ENCODE measurements at places on chromosomes 6 and 20.

DNA sequence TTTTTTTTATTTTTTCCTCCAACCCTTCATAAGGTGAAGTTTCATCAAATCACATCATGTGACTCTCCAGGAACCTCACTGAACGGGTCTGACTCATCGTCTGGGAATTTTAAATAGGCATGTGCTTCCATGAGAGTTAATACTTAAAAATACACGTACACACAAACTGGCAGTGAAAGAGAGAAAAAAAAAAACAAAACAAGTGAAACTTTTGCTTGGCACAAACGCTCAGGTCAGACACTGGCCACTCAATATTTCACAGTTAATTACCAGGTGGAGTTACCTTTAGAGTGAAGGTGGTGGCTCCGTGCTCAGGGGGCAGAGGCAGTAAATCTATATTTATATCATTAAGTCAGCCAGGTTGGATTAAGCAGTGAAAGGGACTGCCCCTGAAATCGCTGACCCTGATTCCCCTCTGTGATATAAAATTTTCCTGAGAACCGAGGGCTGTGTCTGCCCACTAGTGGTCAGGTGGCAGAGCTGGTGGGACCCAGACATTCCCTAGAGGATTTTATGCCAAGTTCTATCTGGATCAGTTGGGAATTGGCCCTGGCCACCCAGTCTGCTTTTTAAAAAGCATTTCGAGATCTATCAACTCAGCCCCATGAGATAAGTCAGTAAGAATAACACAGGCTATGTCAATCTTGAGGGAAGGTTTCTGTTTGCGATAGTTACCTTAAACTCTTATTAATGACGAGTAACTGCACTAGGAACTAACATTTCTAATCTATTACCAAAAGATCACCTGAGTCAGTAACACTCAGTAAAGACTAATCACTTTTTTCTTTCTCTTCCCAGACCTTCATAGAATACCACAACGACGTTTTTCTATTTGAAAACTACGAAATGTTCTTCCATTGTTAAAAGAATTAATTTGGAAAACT lies 259.1 kb downstream of the HDGFL1 start:
- peak; percentile 98 for DNase-seq

GRCh38 chr20:62548471-62548870 lies 72.7 kb upstream of the GATA5 start:
- DNase-seq, result no peak

DNA sequence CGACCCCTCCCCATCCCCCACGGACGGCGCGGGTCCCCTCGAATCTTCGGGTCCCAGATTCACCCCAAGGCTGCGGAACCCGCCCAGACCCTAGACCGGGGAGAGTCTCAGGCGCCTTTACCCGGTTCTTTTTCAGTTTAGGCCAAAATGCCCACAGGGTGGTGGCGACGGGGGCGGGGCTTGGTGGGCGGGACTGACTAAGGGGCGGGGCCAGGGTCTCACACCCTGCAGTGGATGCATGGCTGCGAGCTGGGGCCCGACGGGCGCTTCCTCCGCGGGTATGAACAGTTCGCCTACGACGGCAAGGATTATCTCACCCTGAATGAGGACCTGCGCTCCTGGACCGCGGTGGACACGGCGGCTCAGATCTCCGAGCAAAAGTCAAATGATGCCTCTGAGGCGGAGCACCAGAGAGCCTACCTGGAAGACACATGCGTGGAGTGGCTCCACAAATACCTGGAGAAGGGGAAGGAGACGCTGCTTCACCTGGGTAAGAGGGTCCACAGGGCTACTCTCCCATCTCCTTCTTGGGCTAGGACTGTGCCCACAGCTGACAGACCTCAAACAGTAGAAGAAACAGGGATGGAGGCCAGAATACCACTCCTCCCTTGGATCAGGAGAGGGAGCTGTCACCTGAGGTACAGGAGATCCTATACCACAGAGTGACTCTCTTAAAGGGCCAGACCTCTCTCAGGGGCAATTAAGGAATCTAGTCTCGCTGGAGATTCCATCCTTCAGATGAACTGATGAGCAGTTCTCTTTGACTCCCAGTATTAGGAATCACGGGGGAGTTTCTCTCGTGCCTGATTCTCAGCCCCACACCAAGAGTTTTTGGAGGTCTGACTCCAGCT lies 942 bp downstream of the HLA-E start:
- DNase-seq, result peak; percentile 79

- DNase-seq, result no peak
These were observed 60.2 kb upstream of the ZNFX1 start for GRCh38 chr20:49338061-49338460.

GRCh38 chr6:39330057-39330456 lies 7.6 kb upstream of the KCNK16 start:
- DNase-seq, result no peak

DNA sequence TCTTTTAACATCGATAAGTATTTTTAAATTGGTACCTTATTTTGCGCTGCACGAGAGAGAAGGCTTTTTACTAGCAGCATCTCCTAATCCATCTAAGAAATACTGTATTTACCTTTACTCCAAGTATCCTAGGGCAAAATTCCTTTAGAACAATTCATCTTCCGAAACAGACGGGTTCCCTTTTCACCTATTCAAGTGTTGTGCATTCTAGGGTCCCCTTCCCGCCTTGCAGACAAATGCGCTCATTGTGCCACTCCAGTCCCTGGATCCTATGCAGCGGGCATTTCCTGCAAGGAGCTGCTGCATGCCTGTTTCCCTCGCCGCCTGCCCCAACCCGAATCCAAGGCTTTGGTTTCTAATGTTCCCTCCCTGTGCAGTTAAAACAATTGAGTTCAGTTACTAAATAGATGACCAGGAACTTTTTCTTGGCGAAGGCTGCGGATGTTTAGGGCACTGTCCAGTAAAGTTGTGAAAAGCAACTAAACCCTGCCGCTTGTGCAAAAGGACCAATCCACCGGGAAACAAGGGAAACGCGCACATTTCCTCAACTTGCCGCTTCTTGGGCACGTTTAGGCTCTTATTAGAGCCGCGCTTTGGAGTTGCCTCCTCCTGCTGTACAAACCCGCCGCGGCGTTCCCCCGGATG lies 556 bp upstream of the SCAF8 start:
- no peak for DNase-seq

DNA sequence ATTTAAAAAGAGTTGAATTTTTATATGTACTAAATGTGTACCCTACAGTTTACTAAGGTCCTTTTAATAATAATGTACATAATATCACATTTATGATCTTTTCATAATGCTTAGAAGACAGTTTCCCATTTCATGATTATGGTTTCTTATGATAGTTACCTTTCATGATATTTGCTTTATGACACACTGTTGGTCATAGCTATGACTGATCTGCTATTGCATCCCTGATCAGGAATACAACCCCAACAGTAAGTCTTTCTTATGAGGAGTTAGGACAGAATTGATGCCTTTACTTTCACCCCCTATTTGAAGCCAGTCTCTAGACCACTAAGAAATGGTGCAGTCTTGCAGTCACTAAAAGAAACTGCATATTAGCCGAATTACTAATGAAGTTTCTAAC lies 31.0 kb downstream of the LCA5 start:
- DNase-seq, result no peak

DNA sequence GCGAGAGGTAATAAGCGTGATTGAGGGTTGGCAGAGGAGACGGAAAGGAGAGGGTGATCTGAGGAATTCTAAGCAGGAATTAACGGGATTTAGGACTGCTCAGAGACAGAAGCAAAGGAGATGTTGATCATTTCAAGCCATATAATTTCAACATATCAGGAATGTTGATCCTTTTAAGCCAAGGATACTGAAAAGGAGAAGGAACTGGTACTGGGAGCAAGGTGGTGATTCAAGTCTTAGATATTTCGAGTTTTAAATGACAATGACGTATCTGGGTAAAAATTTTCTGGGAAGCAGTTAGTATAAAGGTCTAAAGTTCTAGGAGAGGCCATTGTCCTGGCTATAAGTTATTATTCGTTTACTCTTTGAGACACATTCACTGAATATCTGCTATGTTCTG lies 91.3 kb upstream of the OGFRL1 start:
- DNase-seq, result peak; percentile 79

DNA sequence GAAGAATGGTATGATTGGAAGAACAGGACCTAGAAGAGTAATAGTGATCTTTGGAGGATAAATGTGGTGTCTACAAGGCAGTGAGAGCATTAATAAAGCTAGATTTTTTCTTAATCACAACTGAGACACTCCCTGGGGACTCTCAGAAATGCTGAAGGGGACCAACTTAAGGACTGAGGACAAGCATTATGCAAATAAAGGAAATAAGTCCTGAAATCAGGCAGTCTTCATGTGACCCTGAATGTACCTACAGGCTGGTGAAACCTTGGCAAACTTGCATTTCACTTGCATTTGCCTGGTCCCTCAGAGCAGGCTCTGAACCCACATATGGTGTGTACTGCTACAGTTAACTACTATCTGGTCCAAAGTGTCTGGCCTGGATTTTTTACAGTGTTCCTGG lies 19.3 kb upstream of the TTK start:
- DNase-seq, result no peak

DNA sequence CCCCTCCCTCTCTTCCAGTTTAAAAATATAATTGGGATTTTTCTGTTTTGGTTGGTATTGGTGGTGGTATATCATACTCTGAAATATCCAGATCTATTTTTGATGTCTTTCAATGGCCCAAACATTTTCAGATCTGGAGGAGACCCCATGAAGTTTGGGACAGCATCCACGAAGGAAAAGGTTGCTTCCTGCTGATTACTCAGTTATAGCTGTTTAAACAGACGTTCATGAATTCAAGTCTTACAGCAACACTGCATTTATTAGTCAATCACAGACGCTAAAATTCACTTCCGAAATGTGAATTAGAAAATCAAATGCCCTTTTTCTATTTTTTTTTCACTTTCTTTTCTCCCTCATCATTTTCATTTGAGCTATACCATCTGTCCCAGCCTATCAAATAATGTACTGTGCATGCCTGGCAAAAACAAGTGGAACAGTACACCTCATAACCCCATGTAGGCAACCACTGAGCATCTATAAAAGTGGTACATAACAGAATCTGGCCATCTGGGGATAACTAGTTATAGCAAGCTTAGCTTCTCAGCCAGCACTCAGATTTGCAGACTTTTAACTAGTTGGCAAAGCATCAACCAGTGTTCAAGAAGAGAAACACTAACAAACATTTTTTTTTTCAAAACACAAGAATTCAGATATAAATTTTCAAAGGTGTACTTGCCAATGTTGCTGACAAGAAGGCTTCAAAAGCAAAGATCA lies 124.5 kb downstream of the HIVEP2 start:
- no peak for DNase-seq

DNA sequence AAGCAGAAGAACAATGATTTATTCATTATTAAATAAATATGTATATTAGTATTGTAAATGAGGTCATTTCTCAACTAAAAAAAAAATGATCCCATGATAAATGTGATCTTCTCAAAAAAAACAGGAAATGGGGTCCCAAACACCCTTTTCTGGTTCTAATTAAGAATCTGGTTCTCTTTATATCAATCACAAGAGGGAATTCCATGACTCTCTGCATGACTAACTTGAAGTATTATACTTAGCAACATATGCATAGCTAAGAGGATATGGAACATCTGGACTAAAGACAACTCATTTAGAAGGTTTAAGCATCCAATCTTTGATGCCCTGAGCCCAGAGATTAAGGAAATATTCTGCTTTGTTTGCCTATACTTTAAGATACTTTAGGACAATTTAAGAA lies 89.7 kb upstream of the EMILIN3 start:
- DNase-seq, result no peak

DNA sequence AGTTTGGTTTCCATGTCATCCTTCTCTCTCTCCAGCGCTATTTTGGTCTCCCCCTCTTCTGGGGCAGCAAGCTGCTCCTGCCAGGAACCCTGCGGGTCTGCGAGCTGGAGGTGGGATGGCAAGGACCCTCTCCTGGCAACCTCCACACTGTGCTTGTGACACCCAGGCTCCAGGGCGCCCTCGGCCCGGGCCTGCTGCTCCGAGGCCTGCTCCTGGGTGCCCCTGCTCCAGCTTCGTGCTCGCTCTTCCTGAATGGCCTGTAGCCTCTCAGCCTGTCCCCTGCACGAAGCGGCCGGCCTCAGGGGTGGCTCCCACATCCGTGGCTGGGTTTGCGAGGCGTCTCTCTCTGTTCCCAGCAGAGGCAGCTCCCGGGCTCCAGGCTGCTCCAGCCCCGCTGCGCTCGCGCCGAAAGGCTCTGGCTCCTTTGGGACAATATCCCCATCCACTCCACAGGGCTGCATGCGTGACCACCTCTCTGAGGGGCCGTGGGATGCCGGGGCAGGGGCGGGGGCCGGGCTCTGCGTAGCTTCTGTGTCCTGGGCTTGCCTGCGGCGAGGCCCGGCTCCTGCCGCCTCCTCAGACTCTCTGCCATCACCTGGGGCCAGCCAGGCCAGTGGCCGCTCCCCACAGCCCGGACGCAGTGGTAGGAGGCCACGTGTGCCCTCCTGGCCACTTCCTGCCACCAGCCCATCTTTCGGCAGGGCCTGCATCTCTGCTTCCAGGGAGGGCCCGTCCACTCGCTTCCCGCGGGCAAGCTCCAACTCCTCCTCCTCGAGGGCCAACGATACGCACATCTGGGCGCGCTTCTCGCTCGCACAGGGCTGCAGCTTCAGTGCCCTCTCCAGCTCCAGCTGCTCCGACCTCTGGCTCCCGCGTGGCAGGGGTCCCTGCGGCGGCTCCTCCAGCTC lies 68.9 kb downstream of the GINS1 start:
- no peak for DNase-seq

DNA sequence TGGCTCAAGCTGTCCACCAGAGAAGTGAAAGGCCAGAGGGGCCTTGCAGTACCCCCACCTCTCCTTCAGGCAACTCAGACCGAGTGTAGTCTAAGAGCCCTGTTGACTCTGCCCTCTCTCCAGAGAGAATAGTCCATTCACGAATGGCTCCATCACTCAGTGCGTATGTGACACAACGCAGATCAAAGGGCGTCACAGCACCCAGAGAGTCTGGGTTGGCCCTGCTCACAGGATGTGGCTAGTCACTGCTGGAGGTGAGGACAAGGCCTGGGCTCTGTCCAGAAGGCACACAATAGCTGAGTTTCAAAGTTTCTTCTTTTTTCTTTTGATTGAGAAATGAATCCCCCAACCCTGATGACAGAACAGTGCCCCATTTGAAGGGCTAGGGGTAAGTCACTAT lies 74.1 kb downstream of the TRMT11 start:
- no peak for DNase-seq

GRCh38 chr6:167661552-167662044 lies 165.1 kb upstream of the AFDN start:
- DNase-seq, result no peak

GRCh38 chr6:71236926-71237434 lies 51.6 kb upstream of the OGFRL1 start:
- DNase-seq, result no peak

- peak; percentile 87 for DNase-seq
These were observed 112.2 kb upstream of the PDE7B start for GRCh38 chr6:135739288-135739687.
